ENCODE measurements at places on chromosomes 2 and 18.

DNA sequence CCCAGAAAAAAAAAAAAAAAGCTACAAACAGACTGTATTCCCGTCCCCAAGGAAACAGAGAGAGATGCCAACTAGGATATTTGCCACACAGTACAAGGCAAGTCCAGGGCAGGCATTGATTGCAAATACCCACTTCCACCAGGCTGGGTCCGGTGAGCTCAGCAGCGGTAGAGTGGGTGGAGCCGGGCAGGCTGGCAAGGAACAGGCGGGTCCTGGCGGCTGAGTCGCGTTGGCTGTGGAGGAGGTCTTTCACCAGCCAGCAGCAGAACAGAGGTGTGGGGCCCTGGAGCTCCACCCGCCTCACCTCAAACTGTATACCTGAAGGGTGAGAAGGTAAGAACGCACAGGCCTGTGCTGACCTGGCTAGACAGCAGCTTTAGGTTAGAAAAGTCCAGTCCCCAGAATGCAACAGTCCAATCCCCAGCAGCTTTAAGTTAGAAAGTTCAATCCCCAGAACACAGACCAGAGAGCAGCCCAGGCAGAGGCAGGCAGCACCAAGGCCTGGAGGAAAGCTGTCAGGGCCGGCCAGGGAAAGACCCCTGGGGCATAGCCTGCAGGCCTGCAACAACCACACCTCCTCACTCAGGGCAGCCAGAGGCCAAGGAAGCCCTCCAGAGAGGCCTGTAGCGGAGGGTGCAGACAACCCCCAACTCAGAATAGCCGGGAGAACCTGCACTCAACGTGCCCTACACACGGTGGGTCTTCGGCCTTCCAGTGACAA, 21.9 kb upstream of the MTERF4 start:
- peak; percentile 55 for DNase-seq

GRCh38 chr2:1910021-1910420, 165.7 kb upstream of the PXDN start:
- no peak for DNase-seq

GRCh38 chr18:23528580-23529472, 25.5 kb downstream of the RMC1 start:
- no peak for DNase-seq

- no peak for DNase-seq
These were observed 70.6 kb downstream of the NRP2 start for GRCh38 chr2:205752924-205753323.

DNA sequence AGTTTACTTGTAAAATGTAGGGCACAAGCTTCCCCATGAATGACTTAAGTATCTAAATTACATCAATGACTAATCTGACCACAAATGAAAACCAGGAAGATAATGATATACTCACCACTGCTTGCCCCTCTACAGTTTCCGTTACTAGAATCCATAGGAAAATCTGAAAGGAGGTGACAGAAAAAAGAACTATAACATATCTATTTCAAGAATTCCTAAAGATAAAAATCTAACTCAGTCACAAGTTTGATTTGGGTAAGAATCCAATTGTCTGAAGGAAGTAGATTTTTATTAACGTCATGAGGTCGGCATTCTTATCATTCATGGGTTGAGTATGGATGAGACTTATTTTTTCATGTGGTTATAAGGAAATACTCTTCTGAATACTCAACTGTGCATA, 7.8 kb downstream of the FRZB start:
- DNase-seq = no peak

GRCh38 chr2:78082555-78082954, 560.4 kb upstream of the LRRTM4 start:
- no peak for DNase-seq

DNA sequence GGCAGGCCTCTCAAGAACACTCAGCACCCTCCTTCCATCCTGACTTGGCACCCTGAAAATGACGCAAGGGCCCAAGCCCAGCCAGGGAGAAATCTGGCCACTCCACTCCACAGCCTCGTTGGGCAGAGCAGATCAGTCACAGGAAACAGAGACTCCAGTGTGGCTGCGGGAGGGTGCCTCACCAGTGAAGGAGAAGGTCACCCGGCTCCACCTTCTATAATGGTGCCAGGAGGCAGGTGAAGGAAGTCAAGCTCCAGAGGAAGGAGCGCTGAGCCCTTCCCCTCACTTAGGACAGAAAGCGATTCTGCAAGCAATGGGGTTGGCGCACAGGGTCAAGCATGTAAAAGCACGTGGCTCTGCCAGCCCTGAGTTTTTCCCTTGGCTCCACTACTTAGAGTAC, 35.3 kb downstream of the CRACDL start:
- no peak for DNase-seq

DNA sequence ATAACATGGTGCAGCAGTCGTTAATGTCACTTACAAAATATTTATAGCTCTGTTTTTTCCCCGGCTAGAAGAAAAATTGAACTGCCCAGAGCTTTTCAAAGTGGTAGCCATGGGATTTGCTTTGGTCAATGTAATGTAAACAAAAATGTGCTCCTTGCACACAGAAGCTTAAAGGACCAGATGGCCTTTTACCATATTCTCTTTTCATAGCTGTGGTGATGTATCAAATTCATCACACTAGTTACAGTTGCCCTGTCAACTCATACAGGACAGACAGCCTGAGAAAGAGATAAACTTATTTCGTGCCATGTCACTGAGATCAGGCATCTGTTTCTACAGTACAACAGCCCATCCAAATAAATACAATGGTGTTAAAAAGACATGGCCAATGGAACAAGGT, 368.1 kb upstream of the CDH19 start:
- no peak for DNase-seq

DNA sequence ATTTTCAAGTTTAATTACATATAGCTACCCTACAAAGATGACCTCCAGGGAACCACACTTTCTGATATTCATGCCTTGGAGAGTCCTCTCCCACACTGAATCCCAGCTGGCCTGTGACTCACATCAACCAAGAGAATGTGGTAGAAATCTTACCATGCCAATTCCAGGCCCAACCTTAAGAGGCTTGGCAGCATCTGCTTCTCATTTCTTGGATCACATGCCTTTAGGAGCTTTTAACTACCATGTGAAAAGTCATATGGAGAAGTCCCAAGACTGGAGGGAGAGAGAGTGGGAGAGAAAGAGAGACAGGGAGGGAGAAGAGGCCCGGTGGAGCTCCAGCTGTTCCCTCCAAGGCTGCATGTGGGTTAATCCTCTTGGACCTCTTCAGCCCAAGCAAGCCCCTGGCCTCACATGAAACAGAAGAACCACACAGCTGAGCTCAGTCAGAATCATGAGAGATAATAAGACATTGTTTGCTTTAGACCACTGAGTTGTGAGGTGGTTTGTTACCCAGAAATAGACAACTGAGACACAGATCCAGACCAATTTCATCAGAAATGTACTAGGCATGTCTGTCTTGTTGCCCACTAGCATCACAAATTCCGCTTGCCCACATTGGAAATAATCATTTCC, 190.7 kb downstream of the MTCL1 start:
- no peak for DNase-seq

DNA sequence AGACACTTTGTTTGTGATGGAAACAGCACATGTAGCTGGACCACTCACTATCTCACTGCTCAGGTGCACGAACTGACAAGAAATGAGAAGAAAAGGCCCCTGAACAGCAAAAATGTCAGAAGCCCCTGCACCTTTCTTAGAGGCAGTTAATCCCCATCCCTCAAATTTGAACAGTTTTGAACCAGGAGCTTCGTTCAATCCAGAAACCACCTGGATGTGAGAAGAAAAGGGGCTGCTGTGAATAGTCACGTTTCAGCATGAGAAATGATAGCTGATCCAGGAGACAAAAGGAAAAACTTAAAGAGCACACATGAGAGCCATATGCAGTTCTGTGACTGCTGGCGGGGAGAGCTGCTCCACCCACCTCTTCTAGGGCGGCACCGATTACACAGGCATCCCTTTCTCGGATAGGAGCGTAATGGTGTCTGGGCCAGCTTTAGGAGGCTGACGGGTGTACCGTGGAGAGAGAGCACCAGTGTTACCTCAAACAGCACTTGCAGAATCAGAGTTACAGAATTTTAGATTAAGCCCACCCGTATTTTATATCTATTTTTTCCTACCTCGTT, 117.0 kb upstream of the EML6 start:
- DNase-seq = no peak

DNA sequence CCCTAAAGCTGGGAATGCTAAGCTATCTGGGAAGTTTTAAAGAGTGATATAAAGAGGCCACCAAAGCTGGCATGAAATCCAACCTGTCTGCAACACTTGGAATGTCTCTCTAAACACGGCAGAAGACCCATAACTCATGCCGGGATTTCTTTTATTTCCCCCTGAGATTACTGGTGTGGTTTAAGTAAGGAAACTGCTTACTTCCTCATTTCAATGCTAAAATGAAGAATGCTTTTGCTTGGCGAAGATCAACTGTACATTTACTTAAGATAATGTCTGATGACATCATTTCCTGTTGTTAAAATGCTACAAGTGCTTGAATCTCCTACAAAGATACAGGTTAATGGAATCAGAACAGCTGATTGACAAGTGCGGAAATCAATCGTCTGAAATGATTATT, 353.8 kb upstream of the SALL3 start:
- no peak for DNase-seq

GRCh38 chr2:60379684-60380083, 173.8 kb downstream of the BCL11A start:
- no peak for DNase-seq

- DNase-seq = no peak
These were observed 47.7 kb downstream of the ACTR2 start for GRCh38 chr2:65275141-65275915.

DNA sequence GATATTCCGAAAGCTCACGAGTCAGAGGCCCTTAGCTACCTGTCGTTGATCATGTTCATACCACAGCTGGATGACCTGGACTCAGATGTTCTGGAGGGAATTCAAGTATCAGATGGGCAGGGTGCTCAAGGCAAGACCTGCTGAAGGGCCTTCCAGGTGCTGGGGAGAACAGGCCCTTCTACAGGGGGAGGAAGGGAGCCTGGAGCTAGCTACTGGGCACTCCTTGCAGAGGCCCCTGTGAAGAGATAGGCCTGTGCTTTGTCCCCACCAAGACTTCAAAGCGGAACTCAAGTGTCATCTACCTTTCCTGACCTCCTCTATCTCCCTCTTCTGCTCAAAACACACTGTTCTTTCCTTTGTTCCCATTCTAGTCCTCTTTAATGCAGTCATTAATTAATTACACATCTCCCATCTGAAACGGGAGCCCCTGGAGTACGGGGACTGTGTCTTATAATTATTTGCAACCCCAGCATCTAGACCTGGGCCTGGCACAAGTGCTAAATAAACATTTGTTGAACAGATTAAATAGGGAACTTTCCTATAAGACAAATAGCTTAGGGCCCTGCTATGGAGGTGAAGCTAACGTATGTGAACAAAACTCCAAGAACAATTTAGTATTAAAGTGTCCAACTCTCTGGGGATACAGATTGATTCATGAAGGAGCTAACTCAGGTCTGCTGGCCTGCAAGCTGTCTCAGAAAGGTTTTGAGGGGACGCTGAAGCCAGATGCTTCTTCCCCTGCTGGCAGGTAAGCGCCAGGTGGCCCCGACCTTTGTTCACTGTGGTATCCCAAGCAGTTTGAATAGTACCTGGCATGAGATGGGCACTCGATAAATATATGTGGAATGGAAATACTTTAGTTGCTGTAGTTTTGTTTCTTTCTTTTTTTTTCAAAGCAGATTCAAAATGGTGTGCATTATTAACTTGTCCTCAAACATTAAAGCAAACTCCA, 22.0 kb downstream of the RHOB start:
- DNase-seq = no peak

GRCh38 chr2:240622060-240622411, 3.2 kb upstream of the GPR35 start:
- no peak for DNase-seq
